ENCODE measurements at places on chromosomes 3 and 15.

DNA sequence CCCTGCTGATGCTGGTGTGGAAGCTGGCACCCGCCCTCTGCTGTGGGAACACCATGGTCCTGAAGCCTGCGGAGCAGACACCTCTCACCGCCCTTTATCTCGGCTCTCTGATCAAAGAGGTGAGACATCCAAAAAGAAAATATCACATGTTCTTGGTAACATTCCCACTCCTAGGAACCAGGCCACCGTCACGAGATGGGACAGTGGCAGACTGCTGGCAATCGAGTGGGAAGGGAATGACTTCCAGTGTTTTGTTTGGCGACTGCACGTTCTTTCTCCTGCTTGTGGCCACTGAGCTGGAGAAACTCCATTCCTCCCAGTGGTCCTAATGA is 14.3 kb downstream of the ALDH1A3 start:
- DNase-seq, result no peak

- no peak for DNase-seq
Measured at GRCh38 chr3:17840126-17840525, 97.7 kb upstream of the TBC1D5 start.

GRCh38 chr3:160314995-160315394 is 84.0 kb downstream of the IFT80 start:
- no peak for DNase-seq

DNA sequence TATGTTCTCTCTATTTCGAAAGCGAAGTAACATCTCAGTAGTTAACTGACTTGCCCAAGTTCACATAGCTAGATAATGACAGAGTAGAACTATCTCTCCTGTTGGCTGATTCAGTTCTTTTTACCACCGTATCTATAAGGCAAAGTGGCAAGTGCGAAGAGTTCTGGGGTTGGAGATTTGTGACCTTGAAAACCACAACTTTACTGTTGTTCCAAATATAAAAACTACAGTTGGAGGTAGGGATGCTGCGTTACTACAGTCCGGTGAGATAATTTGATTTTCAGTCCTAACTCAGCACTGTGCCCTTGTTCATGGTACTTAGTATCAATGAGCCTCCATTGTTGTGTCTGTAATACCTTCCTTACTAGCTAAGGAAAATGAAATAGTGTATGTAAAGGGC is 71.2 kb upstream of the GOLGA8B start:
- no peak for DNase-seq

GRCh38 chr3:147914532-147914931 is 505.4 kb downstream of the ZIC1 start:
- no peak for DNase-seq

DNA sequence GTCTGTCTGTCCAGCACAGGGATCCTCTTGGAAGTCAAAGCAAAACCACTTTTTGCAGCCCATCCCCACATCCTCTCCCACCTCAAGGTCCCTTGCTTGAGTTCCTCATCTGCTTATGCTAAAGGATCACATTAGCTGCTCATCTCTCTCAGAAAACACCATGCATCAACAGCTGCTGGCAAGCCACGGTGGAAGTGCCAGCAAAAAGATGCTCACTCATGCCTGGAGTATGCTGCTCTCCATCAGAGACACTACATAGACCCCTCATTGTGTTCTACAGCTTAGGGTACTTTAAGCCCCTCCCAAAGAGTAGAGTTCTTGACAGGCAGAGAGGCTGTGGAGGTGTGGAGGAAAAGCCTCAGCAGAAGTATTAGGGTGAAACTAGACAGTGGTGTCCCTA is 94.6 kb upstream of the COL8A1 start:
- no peak for DNase-seq
